ENCODE measurements at places on chromosomes 13 and 19.

GRCh38 chr19:7069904-7070226, 362 bp downstream of the ZNF557 start:
- DNase-seq = no peak

DNA sequence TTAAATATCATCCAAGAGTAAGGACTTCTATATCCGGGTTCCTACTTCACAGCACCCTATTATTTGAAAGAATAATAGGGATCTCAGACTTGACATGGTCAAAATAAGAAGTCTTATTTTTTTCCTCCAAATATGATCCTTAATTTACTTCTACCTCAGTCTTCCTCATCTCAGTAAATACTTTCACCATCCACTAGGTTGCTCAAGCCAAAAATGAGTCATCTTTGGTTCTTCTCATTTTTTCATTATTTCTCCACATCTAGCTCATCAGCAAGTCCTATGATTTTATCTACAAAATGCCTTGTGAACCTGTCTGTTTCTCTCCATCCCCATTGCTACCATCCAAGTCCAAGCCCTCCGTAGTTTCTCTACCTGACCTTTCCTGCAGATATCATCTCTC, 121.9 kb upstream of the GJB6 start:
- peak; percentile 89 for DNase-seq

GRCh38 chr19:14393329-14393728, 12.1 kb downstream of the ADGRE5 start:
- no peak for DNase-seq

DNA sequence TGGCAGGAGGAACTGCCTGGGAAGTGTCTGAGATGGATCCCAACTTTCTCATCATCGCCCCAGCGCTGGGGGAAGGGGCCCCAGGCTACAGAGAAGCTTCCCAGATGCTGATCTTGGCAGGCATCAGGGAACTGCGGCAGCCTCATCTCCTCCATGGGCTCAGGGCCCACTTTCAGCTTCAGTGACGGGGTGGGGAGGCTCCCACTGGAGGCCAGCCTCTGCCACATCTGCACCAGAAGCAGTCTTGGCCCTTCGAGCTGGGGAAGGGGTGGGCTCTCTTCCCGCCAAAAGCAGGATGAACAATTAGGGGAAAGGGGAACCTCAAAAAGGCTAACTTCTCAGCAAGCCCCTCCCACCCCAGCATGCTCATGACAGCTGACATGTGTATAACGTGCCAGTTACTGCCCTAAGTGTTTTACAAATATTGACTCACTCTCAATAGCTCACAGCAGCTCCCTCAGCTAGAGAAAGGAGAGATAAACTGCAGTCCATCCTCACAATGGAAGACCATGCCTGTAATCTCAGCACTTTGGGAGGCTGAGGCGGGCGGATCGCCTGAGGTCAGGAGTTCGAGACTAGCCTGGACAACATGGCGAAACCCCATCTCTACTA, 7.1 kb upstream of the S1PR2 start:
- DNase-seq = no peak

- no peak for DNase-seq
Observed at GRCh38 chr13:99546878-99547277, 45.6 kb downstream of the TM9SF2 start.

DNA sequence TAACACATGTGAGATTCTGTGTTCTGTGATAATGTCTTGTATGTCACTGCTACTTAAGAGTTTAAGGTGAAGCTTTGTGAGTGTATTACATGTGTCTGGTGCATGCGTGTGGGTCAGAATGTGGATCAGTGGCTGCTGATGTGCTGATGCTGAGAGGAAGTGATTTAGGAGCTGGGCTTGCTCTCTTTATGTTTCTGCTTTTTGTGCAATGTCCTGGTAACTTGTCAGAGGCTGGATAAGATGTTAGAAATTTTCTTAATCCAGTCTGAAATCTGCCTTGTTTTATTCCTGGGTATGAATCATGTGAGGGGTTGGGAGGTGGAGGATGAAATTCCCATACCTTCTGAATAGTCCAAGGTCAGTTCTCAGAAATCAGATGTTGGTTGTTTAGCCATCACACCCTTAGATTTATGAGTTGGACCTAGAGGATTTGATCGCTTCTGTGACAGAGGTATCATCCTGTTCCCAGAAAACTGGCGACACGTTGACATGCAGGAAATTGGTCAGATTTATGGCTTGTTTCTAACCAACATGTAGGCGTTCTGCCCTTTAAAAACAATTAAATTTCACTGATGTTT, 24.5 kb upstream of the CXCL17 start:
- DNase-seq = peak; percentile 41

DNA sequence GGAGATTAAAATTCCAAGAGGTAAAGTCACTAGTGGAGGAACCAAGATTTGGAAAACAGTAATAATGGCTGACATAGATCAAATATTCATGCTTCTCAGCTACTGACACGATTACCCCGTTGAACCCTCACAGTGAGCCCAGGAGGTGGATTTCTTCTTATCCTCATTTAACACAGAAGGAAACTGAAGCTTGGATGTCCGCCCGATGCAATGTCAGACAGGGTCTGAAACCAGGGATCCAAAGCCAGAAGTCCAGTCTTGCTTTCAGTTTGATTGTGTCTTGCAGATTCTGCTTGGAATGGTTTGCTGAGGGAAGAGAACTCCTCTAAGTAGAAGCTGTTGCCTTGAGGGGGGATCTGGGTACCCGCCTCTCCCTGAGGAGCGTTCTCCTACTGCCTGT, 404.7 kb downstream of the KCNRG start:
- DNase-seq = no peak

GRCh38 chr13:60035874-60036273, 127.9 kb downstream of the DIAPH3 start:
- no peak for DNase-seq

- DNase-seq = no peak
Observed at GRCh38 chr13:44108331-44108858, 228.7 kb downstream of the LACC1 start.

GRCh38 chr19:16295057-16295456, 29.6 kb upstream of the KLF2 start:
- DNase-seq = no peak

DNA sequence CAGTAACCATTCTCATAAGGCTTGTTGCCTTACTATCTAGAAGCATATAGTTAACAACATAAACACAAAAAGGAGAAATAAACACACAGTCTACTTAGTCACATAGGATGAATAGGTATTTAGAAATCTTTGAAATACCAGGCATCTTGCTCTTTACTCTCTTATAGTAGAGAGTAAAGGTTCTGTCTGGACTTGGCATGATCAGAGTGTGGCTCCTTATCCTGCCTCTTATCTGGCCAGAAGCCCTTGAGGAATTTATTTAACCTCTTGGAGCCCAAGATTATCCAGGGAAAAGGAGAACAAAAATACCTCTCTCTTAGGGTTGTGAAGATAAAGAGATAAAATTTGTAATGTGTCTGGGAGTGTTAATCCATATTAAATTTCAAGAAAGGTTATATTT, 100.2 kb upstream of the MBNL2 start:
- DNase-seq = no peak

- no peak for DNase-seq
Observed at GRCh38 chr19:33905937-33906577, 109.4 kb downstream of the KCTD15 start.

- DNase-seq = peak; percentile 4
Observed at GRCh38 chr19:38142176-38143035, 81.6 kb downstream of the DPF1 start.

- no peak for DNase-seq
Observed at GRCh38 chr19:56355517-56355916, 37.8 kb downstream of the ZNF582 start.

DNA sequence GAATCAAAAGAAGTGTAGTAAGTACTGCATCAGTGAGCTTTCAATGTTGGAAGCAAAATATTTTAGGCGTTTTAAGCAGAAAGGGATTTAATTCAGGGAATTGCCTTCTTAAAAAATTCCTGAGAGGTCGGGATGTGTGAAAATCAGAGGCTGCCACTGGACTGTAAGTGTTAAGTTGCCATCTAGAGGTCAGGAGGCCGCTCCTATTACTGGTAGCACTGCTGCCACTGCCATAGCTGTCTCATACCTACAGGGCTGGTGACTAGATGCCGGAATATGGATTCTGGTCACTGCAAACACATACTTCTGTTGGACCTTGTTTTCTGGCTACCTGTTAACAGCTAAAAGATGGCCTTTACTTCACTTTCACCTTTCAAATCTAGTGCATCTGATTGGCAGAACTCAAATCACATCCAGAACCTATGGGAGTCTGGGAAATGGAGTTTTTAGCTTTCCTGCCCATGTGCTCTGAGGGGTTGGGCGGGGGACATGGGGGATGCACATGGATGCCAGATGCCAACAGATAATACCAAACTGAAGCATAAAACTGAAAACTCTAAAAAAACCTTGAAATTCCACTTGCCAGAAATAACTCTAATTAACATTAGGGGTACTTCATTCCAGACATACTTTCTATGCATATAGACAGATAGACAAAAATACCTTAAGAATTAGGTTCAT, 29.8 kb downstream of the DGKH start:
- no peak for DNase-seq

GRCh38 chr19:44142059-44142433, 692 bp downstream of the ZNF234 start:
- peak; percentile 33 for DNase-seq

DNA sequence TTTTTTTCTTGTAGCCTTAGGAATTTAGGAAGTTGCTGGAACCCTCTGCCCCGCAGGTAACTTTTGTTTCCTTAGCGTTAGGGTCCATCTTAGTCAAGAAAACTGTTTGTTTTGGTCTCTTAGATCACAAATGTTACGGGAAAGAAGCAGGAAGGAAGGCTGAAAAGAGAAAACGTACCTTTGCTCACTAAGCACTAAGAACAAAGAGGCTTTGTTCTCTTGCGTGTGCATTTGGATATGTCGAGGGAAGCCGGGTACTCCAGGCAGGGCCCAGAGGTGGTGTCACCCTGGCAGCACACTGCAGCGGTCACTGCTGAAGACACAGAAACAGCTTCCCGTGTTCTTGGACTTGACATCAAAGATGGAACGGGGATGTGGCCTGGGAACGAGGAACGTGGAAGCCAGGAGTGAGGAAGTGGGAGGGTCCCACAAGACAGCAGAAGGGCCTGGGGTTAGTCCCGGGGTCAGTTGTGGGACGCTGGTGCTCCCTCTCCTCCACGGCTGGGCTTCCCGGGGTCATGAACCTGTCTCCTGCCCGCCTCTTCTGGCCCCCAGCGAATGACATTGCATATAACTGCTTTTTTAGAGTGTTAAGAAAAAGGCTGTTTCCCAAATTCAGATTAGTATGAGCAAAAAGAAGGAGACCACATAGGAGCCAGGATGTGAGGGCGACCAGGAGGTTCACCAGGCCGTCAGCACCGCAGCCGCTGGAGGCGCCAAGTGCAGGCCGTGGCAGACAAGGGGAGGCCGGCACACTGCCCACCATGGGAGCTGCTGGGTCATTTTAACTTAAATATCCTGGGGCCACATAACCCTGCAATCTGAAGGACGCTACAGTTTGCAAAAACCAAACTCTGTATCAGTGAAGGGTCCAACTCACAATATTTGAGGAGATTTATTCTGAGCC, 31.6 kb downstream of the ATP11A start:
- DNase-seq = no peak

DNA sequence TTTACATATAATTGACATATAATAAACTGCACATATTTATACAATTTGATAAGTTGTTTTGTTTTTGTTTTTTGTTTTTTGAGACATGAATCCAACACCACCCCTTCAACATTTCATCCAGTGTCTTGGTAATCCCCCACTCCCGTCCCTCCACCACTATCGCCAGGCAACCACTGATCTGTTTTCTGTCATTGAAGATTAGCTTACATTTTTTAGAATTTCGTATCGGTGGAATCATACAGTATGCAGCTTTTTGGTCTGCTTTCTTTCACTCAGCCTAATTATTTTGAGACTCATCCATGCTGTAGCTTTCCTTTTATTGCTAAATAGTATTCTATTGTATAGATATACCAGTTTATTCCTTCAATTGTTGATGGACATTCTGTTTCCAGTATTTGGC, 94.1 kb upstream of the FRY start:
- DNase-seq = no peak

DNA sequence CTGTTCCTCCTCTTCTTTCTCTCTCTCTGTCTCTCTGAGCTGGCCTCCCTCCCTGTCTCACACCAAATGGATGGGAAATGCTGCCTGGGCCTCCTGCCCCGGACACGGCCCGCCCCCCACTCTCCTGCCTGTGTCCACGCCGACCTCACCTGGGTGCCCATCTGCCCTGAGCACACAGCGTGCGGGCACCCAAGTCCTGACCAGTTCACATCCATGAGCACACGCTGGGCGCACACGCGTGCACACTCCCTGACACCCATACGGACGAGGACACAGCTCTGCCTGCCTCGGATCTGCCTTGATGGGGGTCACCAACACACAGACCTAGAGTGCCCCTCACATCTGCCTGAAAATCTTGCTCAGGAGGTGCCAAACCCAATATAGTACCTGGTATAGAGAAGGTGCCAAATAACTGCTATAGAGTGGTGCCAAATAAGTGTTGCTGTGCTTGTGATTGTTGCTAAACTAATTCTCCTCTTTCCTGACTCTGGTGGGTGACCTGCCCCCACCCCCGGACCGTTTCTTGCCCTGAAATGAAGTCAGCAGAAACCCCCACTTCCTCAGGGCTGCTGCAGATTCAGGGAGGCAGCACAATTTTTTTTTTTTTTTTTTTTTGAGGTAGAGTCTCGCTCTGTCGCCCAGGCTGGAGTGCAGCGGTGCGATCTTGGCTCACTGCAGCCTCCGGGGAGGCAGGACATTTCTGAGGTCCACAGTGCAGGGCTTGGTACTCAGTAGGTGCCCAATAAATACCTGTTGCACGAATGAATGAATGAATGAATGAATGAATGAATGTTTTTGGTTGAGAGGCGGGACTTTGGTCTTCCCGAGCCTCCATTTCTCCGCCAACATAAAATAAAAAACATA, 4.6 kb downstream of the NFIC start:
- DNase-seq = peak; percentile 27

- DNase-seq = peak; percentile 20
Observed at GRCh38 chr19:4414144-4414799, 11.8 kb downstream of the CHAF1A start.

DNA sequence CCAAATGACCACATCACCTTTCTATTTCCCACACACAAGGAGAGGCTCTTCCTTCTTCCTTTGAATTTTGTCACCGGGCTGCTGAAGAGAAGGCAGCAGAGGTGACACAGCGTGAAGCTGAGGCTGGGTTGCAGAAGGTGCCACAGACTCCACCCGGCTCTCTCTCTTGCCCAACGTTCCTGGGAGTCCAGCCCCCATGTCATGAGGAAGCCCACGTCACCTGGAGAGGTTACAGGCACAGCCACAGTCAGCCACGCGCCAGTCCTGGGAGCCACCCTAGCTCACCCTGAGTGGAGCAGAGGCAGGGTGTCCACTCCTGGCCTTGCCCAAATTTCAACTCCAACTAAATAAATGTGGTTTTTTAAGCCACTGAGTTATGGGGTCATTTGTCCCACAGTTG, 4.8 kb upstream of the TMEM255B start:
- DNase-seq = no peak

DNA sequence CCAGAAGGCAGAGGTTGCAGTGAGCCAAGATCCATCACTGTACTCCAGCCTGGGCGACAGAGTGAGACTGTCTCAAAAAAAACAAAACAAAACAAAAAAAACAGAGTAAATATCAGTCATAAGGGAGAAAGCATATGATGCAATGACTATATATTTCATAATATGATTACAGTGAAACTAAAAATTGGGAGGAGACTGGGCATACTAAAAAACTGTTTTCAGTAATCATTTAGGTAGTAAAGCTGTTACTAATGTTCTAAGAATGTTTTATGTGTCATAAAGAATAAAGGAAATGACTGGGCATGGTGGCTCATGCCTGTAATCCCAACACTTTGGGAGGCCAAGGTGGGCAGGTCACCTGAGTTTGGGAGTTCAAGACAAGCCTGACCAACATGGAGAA, 15.9 kb downstream of the ZNF573 start:
- no peak for DNase-seq

All from inflammatory macrophage treated with lipopolysaccharide for 4 hours (primary cell).